ENCODE measurements at places on chromosomes 7 and 10.

DNA sequence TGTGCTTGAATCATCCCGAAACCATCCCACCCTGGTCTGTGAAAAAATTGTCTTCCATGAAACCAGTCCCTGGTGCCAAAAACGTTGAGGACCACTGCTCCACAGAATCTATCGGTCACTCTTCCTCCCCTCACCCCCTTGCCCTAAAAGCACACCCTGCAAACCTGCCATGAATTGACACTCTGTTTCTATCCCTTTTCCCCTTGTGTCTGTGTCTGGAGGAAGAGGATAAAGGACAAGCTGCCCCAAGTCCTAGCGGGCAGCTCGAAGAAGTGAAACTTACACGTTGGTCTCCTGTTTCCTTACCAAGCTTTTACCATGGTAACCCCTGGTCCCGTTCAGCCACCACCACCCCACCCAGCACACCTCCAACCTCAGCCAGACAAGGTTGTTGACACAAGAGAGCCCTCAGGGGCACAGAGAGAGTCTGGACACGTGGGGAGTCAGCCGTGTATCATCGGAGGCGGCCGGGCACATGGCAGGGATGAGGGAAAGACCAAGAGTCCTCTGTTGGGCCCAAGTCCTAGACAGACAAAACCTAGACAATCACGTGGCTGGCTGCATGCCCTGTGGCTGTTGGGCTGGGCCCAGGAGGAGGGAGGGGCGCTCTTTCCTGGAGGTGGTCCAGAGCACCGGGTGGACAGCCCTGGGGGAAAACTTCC, 784 bp upstream of the SERPINE1 start:
- DNase-seq, result peak; percentile 37

DNA sequence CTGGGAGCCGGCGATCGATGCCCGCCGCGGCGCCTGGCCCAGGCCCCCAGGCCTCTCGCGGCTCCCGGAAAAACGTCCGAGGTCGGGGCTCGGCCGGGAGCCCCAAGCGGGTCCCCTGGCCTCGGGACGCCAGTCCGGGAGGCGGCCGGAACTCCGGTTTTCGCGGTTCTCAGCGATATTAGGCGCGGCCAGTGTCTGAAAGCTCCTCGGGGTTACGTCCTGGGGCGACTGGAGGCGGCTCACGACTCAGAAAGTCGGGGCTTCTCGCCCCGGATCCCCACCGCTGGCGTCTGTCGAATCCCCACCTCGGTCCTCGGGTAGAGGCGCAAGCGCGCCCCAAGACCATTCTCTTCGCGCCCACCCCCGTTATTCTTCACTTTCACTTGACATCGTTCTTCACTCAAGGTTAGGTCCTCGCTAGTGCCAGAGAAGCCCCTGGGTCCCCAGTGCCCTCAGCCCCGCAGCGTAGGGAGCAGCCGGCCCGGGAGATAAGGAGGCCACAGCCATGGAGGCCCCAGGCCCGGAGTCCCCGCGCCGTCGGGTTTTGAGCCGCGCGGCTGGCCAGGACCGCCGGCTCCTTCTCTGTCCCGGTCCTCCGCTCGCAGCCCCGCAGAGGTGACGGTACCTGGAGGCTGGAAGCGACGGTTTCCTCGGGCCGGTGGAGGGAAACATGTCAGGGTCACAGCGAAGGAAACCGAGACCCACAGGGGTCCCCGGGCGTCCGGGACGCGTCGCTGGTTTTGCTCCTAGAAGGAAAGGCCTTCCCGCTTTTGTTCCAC, 35.2 kb upstream of the EBLN1 start:
- no peak for DNase-seq

- peak; percentile 64 for DNase-seq
Measured at GRCh38 chr7:64618785-64619456, 47.0 kb upstream of the ZNF107 start.

GRCh38 chr7:106071999-106072714, 40.0 kb downstream of the SYPL1 start:
- DNase-seq, result peak; percentile 94

DNA sequence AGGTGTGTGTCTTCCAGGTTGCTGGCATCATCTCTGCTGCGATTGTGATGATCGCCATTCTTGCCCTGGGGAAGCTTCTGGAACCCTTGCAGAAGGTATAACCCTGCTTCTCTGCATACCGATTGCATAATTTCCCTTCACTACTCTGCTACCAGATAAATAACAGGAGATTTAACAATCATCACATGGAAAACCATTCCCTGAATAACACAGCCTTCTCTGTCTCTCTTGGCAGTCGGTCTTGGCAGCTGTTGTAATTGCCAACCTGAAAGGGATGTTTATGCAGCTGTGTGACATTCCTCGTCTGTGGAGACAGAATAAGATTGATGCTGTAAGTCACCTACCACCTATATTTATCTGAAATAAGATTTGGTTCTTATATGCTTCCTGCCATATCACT, 33.8 kb downstream of the SLC26A4 start:
- DNase-seq, result peak; percentile 27

DNA sequence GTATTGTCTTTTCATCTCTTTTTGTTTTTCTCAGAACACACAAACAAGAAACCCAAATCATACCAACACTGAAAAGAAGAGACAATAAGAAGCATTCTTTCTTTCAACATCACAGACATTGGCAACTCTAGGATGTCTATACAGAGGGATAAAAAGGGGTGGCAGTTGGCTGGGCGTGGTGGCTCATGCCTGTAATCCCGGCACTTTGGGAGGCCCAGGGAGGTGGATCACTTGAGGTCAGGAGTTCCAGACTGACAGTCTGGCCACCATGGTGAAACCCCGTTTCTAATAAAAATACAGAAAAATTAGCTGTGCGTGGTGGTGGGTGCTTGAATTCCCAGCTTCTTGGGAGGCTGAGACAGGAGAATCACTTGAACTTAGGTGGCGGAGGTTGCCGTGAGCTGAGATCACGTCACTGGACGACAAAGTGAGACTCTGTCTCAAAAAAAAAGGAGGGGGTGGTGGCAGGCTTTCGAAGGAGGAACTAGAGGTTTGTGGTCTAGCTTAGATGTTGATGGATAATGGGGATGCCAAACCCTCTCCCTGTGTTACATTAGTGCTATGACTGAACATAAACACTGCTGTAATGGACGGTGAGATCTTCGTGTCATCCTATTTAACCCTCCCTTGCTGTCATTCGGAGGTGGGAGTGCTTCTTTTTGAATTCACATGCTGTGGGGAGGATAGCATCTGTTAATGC, 9.4 kb downstream of the CNNM2 start:
- no peak for DNase-seq

DNA sequence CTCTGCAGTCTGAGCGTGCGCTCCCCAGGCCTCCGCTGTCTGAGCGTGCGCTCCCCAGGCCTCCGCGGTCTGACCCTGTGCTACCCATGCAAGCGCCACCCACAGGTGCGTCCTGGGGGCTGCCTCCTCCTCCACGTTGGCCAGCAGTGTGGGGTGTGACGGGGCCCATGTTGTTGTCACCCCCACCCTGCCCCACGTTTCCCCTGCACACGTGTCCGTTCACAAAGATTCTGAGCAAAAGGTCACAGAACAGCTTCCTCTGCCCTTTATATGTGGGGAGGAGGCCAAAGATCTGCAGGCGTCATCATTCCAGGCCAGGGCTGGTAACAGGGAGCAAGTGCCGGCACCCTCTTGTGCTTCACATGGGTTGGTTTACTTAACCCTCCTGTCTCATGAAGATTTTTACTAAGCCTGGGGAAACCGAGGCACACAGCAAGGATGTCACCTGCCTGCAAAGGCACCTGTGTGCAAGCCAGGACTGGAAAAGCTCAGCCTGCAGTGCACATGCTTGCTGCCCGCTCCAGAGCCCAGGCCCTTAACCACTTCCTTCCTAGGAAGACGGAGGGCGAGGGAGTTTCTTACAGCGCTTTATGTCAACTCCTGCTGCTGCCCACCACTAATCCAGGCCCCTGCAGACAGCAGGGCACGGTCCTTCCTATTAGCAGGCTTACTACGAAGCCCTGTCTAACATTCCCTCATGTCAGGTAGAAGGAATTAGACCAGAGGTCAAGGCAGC, 4.8 kb downstream of the GPR146 start:
- no peak for DNase-seq

- DNase-seq, result peak; percentile 46
Measured at GRCh38 chr7:127803626-127804025, 151.6 kb downstream of the SND1 start.

GRCh38 chr10:31262672-31263071, 56.3 kb upstream of the ZEB1 start:
- DNase-seq, result no peak

- DNase-seq, result peak; percentile 46
Measured at GRCh38 chr10:62162261-62162981, 106.2 kb downstream of the RTKN2 start.

- DNase-seq, result no peak
Measured at GRCh38 chr7:48049850-48050249, 14.5 kb downstream of the C7orf57 start.

- no peak for DNase-seq
Measured at GRCh38 chr10:127612-128432, 7.4 kb upstream of the ZMYND11 start.

DNA sequence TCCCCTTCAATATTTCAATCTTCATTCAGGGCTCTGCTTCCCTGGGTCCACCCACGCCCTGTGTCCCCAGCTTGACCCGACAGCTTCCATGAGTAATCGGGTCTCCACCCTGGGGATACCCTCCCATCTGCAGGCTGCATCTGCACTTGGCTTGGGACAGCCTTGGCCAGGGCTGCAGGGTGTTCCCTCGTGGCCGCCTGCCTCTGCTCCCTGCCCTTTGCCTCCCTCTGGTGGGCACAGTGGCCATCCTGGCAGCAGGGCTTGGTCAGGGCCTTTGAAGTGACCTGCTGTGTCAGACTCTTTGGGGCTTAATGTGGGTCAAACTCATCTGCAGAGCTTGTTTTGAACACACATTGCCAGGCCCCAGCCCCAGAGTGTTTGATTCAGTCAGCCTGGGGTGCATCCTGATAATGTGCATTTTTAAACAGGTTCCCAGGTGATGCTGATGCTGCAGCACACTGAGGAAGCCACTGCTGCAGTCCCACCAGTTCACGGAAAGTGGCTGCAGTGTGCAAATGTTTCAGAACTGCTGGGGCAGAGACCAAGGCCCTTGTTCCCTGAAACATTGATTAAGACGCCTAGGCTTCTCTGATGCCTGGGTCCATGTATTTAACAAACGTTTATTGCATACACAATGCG, 80.7 kb upstream of the SEC61G start:
- DNase-seq, result no peak

DNA sequence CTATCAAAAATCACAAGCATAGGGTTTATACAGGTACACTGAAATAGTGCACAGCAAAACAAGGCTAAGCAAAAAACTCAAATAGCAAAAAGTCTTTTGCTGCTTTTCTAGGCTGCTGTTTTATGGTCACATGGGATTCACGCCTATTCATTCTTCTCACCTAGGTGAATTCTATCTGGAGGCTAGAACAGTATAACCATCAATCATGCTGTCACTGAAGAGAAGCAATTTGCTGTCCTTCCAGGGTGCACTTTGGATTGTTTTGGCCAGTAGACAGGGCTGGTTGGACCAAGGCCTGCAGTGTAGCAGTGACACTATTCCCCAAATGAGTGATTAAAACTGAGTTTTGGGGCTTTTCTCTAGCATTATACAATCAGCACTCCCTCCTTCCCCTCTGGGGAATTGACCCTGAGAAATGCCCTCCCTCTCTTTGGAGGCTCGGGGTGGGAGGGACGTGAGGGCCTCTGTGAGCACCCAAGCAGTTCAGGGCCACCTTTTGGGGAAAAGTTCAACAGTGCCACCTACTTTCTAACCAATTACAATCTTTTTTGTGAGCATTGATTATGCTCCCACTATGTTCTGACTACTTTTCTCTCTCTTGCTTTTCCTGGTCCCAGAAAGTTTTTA, 16.2 kb upstream of the SND1 start:
- peak; percentile 78 for DNase-seq

GRCh38 chr7:111358915-111359314, 203.4 kb downstream of the IMMP2L start:
- no peak for DNase-seq

GRCh38 chr7:4079956-4080355, 602.1 kb upstream of the FOXK1 start:
- DNase-seq, result peak; percentile 38

DNA sequence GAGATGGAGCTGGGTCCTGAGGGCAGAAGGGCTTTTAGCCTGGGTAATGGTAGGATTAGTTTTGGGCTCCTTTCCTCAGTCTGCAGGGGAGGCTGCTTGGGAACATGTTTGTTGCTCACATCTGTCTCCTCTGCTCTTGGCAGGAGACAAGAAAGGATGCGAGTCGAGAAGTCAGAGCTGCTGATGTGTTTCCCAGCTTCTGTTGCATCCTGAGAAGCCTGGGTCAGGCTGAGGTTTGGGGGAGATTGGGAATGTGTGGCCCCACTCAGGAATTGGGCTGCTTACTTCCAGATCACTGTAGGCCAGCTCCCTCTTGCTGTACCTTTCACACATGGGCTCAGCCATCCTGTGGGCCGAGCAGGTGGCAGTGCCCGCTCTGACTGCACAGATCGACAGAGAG, 79.2 kb downstream of the CCNY start:
- peak; percentile 34 for DNase-seq

DNA sequence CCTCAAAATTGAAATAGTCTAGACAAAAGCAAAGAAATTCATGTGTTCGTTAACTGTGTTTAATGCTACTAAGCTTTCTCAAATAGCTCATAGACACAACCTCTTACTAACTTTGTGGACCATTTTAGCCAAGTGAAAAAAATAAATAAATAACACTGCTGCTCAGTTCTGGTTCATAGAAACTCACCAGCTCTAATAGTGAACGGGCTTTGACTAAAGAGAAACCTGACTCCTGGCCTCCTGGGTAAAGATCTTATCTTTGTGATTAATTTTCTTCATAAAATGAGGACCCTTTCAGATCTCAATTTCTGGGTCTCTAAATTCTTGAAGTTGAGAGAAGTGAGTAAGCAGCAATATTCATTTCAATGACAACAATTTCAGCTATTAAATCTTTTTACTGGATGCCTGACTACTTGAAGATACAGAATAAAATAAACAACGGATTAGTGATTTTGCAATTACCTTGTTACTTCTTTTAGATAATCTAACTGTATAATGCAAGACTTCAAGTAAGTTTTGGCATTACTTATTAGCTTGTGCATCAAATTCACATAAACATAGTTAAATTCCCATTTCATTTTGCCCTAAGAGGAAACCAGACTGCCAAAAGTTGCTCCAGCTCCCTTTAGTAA, 3.1 kb downstream of the CADPS2 start:
- peak; percentile 73 for DNase-seq

GRCh38 chr10:109430043-109430760, 493.1 kb downstream of the XPNPEP1 start:
- no peak for DNase-seq

GRCh38 chr10:87598700-87599099, 61.0 kb upstream of the PAPSS2 start:
- no peak for DNase-seq

DNA sequence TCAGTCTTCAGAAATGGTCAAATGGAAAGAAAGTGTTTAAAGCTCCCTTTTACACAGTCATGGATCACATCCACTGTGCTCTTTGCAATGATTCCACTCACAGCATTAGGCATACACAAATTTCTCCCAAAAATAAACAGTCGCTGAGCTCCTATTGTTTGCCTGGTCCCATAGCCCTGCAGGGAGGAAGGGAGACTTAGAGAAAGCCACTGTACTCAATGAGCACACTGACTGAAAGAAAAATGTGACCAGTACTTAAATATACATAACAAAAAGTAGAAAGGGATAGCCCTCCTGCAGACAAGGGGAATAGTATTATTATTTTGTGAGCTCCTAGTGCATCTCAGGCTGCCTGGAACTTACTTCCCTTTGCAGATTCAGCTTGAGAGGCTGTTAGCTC, 853.2 kb downstream of the GRID1 start:
- DNase-seq, result peak; percentile 25

- no peak for DNase-seq
Measured at GRCh38 chr7:126803990-126804389, 448.8 kb downstream of the GRM8 start.

Measured in NCI-H69 (cell line).